ENCODE measurements at places on chromosomes 3 and 15.

- DNase-seq, result no peak
These were observed 31.6 kb downstream of the SLC24A1 start for GRCh38 chr15:65653341-65653740.

- DNase-seq, result no peak
These were observed 5.0 kb upstream of the EPHB1 start for GRCh38 chr3:134790065-134790464.

DNA sequence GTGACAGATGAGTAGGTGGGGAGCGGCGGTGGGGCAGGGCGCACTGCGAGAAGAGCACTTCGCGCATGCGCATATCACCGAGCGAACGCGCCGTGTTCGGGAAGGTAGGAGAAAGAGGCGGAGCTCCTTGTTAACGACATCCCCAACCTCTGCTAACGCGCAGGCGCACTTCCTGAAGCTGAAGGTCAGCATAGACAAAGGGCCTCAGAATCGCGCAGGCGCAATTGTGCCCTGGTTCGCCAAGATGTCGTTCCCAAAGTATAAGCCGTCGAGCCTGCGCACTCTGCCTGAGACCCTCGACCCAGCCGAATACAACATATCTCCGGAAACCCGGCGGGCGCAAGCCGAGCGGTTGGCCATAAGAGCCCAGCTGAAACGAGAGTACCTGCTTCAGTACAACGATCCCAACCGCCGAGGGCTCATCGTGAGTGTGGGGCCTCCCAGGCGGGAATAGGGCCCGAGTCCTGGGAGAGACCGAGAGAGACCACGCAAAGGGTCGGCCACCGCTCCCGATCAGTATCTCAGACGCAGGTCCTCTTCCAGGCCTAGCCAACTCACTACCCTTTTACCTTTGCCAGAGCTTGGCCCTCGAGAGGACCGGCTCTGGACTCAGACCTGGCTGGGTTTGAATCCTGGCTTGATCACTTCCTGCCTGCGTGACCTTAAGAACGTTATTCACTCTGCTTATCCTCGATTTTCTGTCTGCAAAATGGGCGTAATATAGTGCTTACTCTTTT is at the start of gene NDUFB4:
TSS of gene NDUFB4 (plus strand) at position 221 of the 737 bp plus-strand sequence. CDS start at position 245, 24 bp downstream.
- peak; percentile 89 for DNase-seq

GRCh38 chr15:77354063-77354462 is 65.8 kb downstream of the PEAK1 start:
- DNase-seq, result no peak

- no peak for DNase-seq
These were observed 184.9 kb upstream of the NSMCE3 start for GRCh38 chr15:29454506-29454905.

- no peak for DNase-seq
These were observed 42.1 kb downstream of the FBLN2 start for GRCh38 chr3:13590841-13591520.

DNA sequence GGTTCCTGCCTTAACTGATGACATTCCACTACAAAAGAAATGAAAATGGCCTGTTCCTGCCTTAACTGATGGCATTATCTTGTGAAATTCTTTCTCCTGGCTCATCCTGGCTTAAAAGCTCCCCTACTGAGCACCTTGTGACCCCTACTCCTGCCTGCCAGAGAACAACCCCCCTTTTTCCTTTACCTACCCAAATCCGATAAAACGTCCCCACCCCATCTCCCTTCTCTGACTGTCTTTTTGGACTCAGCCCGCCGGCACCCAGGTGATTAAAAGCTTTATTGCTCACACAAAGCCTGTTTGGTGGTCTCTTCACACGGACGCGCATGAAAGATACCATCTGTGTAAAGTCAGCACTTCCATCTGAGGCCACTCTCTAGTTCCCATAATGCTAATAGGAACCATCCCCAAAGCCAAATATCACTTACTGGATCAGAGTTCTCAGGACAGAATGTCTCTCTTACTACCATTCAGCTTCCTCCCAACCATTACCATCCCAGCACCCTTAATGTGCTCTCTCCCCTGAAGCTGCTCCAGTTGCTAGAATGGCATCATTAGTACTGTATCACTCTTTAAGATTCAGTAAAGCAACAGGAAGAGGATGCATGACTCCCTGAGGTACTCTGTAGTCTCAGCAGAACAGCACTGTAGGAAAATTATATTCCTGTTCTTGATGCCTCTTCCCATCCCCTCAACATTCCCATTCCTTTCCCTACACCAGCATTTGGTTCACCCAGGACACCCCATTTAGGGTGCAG is 2.3 kb upstream of the HRG start:
- DNase-seq, result no peak

- no peak for DNase-seq
These were observed 109.1 kb downstream of the NSUN3 start for GRCh38 chr3:94171954-94172353.

GRCh38 chr3:187434524-187434923 is 66.3 kb downstream of the RTP4 start:
- DNase-seq, result no peak

GRCh38 chr3:117606866-117607265 is 897.3 kb downstream of the TUSC7 start:
- DNase-seq, result no peak

- no peak for DNase-seq
These were observed 87.3 kb downstream of the PEX5L start for GRCh38 chr3:179949412-179949811.

GRCh38 chr15:82130248-82130647 is 84.4 kb upstream of the MEX3B start:
- DNase-seq, result no peak

DNA sequence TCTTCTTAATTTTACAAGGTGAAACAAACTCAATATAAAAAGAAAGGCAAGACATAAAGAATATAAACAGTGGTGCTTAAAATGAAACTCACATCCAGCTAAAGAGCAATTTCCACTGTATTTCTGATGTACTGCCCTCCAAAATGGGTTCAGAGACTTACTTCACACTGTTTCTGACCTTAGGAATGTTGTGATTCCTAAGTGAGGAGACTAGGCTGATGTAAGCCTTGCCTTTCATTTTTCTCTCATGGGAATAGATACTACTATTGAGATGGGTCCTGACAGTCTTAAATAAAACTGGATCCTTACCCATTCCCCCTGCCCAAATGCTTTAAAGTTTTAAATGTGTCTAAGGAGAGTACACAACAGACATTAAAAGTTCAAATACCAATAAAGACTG is 86.9 kb downstream of the CBLB start:
- DNase-seq, result no peak

DNA sequence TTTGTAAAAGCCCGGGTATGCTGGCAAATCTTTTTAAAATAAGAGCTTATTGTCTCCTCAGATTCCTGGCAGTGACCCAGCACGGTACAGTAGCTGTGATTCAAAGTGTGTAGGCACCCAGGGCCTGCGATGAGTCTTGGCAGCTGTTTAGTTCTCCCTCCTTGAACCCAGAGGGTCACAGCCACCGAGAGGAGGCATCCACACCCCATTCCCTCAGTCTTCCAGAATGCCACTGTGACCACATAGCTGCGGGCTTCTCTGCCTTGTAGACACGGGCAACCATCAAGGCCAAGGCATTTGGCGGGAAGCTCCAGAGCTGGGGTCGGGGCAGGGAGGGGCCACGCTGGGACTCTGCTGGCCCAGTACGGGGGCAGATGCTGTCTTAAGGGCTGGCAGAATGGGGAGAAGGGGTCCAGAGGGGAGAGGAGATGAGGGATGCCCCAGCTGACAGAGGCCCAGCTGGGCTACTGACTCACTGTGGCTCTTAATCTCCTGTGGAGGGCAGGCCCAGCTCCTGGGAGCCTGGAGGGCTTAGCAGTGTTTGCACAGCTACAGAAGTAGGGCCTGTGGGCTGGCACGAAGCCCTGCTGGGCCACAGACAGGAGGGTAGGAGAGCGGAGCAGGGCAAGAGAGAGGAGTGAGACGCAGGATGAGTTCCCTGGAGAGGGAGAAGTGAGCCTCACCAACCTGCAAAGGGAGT is 68.8 kb upstream of the DLG1 start:
- DNase-seq, result no peak
